ENCODE measurements at places on chromosomes 3 and 15. TPM values are rescaled to one million over a fixed set of nuclear protein-coding genes. Genes with fewer than 3 reads are reported as not detected.

The CSK gene
- 81.4 TPM for total RNA-seq

The GRAMD2A gene
- total RNA-seq = 1.3 TPM

- no peak for DNase-seq
Measured at GRCh38 chr3:122031123-122031468, 9.0 kb upstream of the ILDR1 start.

DNA sequence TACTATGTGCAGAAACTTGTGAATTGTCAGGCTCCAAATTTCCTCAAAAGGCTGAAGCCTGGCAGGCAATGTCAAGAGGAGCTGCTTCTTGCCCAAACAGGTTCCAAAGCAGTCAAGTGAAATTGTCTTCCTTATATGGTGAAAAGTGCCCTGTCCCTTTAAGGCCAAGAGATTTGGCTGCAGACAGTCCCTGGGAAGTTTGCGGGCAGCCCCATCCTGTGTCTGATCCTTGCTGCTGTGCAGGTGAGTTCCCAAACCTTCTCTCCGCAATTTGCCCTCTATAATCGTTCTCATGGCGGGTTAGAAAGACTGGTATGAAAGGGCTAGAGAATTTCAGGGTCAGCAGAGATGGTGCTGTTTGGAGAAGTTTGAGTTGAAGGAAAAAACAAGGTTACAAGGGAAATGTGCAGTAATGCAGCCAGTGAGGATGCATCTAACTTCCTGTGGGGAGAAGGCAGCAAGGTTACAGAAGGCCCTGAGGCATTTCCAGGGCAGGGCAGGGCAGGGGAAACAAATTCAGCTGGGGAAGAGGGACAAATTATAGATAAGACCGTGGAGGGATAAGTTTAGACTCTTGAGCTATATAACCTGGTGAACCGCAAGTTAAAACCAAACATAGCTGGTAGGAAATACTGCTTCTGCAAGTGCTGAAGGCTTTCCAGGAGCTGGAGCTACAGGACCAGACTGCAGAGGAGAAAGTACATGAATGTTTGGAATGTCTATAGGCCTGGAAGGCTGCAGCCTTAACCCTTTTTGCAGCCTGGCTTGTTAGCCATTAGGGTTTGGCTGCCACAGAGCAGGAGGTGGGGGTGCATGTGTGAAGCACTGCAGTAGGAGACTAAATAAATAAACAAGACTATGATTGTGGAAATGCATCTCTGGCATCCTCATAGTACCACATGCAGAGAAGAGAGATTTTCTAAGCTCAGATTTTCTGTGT lies 256.2 kb upstream of the IL12A start:
- no peak for DNase-seq

GRCh38 chr15:64089543-64090280 lies 3.9 kb downstream of the CIAO2A start:
- no peak for DNase-seq

GRCh38 chr15:91265416-91265940 lies 165.4 kb downstream of the SV2B start:
- DNase-seq = no peak

GRCh38 chr3:160099834-160100233 lies 111.2 kb downstream of the IL12A start:
- DNase-seq = no peak

- no peak for DNase-seq
Measured at GRCh38 chr15:63203451-63204090, 14.2 kb downstream of the RAB8B start.

DNA sequence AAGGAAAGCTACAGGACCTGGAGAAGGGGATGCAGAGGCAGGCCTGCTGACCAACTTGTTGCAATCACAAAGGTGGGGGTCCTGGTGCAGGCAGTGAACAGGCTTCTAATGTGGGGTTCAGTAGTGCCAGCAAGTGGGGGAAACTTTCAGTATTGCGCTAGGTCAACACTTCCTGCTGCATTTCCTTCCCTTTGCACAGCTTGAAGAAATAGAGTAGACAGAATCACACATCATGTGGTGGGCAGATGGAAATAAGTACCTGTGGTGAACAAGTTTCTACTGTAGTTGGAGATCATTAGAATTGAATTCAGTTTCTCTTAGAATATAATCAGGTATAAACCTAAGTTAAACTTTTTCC lies 63.4 kb downstream of the RGMA start:
- no peak for DNase-seq

Measured in Panc1 (cell line).